ENCODE measurements at places on chromosomes 12 and 14.

GRCh38 chr14:22563987-22564386, 25.0 kb downstream of the DAD1 start:
- DNase-seq = no peak

GRCh38 chr14:81385886-81386285, 14.2 kb downstream of the STON2 start:
- no peak for DNase-seq

DNA sequence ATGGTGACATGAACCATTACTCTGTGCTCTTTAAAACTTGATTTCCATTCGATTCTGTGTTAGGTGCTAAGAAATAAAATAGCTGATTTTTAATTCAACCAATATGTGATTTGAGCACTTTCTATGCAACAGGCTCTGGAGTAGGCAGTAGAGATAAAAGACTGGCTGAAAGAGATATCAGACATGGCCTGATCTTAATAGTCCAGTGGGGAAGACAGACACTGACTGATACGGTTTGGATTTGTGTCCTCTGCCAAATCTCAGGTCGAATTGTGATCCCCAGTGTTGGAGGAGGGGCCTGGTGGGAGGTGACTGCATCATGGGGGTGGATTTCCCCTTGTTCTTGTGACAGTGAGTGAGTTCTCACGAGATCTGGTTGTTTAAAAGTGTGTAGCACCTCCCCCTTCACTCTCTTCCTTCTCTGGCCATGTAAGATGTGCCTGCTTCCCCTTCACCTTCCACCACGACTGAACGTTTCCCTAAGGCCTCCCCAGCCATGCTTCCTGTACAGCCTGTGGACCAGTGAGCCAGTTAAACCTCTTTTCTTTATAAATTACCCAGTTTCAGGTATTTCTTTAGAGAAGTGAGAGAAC, 128.6 kb downstream of the PPM1H start:
- no peak for DNase-seq

GRCh38 chr14:85687456-85687855, 157.5 kb downstream of the FLRT2 start:
- DNase-seq = no peak

- no peak for DNase-seq
Measured at GRCh38 chr12:7899755-7900154, 27.0 kb upstream of the SLC2A14 start.

DNA sequence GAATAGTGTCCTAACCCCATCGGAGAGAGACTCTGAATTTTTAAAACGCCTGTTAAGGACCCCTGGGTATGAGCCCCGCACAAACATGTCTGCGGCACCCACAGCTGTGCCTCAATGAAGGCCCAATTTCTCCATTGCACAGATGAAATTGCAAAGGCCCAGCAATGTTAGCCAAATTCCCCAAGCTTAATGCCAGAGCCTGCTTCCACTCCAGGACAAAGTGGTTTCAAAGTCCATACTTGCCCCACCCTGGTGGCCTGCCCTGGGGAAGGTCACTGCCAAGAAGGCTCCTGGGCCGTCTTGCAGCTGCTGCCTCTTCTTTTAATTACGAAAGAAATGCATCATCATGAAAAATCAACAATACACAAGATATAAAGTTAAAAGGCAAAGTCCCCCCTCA, 1179.7 kb downstream of the VRK1 start:
- DNase-seq = no peak

Measured in GM18507 (cell line).